ENCODE measurements at places on chromosomes 6 and 20.
A peak's percentile ranks its signal among the peaks of the same experiment; 100 is the strongest.

- DNase-seq = no peak
Observed at GRCh38 chr6:36674942-36675341, 3.6 kb upstream of the CDKN1A start.

DNA sequence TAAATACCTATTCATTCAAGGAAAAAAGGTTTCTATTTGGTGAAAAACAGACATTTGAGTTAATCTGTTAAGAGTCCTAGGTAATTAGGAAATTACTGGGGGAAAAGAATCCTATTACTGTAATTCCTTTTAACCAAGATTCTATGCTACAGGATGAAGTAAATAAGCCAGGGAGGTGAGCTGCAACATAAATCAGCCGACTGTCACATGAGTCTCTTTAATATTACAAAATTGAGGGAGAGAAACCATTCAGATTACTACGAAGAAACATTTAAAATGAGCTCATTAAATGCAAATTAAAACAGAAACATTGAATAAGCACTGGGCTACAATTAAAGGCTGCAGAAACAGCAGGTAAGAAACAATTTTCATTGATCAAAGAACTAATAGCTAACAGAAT, 5.3 kb downstream of the PRKN start:
- DNase-seq = no peak

DNA sequence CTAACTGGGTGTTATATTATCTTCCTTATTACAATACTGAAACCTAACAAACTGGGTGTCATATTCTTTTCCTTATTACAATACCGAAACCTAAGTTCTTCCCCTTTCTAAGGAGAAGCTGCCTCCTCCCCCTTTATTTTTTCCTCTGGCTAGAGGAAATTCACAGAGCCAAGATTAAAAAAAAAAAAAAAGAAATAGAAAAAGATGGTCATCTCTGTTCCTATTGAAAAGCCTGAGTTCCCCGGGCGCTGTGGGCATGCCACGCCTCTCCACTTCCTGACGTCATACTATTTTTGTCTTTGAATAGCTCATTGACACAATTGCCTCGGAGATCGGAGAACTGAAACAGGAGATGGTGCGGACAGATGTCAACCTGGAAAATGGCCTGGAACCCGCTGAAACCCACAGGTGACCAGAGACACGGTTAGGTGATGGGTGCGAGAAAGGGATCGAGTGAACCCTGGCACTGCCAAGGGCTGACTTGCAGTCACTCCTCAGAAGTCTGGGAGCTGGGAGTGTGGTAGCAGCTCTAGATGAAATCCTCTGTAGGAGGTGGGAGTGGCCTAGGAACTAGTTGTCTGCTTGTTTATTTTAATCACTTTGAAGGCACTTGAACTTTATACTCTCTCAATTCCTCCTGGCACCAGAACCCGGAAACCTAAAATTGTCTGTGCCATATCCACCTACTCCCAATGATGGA, 82.2 kb upstream of the NAA20 start:
- DNase-seq = peak; percentile 58

GRCh38 chr20:57881466-57882385, 171.9 kb upstream of the PMEPA1 start:
- DNase-seq = no peak

GRCh38 chr6:141105481-141105880, 1027.2 kb upstream of the GJE1 start:
- DNase-seq = no peak

- DNase-seq = no peak
Observed at GRCh38 chr6:137202078-137202477, 17.1 kb downstream of the IFNGR1 start.

DNA sequence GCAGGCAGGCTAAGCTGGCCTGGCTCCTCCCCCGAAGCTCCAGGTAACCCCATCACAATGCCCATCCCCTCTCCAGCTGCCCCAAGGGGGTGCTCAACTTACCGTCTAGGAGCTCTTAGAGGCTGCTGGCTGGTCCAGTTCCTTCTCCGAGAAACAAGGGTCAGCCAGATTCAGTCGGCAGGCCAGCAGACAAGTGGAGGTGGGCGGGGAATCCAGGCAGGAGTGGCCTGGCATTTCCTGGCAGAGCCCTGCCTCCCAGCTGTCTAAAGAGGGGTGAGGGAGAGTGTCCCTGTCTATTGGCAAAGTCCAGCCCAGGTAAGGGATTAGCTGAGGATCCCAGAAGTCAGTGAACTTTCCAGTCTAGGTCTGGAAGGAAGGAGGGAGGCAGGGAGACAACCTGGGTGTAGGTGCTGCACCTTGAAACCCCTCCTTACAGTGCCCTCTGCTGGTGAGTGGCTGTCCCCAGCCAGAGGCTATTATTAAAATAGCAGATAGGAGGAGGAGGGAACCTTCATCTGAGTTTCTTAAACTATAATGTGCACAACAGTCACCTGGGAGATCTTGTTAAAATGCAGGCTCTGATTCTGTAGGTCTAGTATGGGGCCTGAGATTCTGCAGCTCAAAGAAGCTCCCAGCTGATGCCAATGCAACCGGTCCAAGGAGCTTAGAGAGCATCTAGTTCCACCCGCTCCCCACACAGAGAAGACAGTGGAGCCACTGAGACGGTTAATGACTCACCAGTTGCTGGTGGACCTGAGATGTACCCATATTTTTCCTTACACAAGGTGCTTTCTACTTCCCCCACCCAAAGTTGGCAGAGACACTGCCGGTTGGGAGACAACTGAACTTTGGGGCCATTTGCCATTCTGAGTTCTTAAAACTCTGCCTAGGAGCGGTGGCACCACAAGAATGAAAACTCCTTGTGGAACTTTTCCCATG, at the start of gene UNC5CL:
Gene UNC5CL, minus strand, starts transcription at position 162 of the 939 bp plus-strand sequence. CDS start 4,147 bp downstream, outside the sequence.
- DNase-seq = peak; percentile 29

GRCh38 chr6:139943391-139943790, 568.9 kb upstream of the CITED2 start:
- no peak for DNase-seq

DNA sequence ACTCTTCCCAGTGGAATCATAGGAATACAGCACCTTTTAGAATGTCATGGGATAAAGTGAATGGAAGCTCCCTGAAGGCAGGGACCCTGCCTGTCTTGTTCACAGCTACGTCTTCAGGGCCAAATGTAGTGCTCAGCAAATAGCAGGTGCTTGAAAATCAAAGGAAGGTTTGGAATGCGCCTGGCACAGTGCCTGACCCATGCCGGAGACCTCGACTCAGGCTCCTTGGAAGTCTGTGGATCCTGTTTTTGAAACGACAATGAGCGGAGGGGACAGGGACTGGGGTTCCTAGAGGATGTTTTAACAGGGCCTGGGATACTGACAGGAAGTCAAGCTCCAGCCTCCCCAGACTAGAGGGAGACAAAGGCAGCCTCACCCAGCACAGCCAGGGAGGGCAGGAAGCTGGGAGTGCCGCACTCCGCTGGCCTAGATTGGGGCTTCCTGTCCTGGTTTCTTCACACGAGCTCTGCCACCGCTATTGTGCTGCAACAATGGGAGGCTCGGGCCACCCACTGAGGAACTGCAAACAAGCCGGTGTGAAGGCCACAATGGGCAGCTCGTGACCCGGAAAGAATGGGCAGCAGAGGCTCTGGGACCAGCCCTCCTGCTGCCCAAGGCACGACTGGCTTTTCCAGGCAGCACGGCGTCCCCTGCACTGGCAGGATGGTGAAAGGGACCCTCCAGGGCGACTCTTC, 76.7 kb downstream of the PREX1 start:
- no peak for DNase-seq

GRCh38 chr6:155801046-155801445, 345.4 kb upstream of the NOX3 start:
- DNase-seq = no peak

GRCh38 chr6:134195164-134195906, 122.6 kb downstream of the SGK1 start:
- DNase-seq = no peak
